ENCODE measurements at places on chromosomes 13 and 19. TPM values are rescaled to one million over a fixed set of nuclear protein-coding genes. Genes with fewer than 3 reads are reported as not detected.

CEP89 gene
- 17.5 TPM for total RNA-seq

BRME1 gene
- 0.99 TPM for total RNA-seq

CPAMD8 gene
- total RNA-seq, result 4.6 TPM

ONECUT3 gene
- total RNA-seq, result not detected

CAPS gene
- total RNA-seq, result 18.6 TPM

B3GNT3 gene
- total RNA-seq, result not detected

GRCh38 chr19:999379-999719, 870 bp upstream of the GRIN3B start:
- DNase-seq, result no peak

DNA sequence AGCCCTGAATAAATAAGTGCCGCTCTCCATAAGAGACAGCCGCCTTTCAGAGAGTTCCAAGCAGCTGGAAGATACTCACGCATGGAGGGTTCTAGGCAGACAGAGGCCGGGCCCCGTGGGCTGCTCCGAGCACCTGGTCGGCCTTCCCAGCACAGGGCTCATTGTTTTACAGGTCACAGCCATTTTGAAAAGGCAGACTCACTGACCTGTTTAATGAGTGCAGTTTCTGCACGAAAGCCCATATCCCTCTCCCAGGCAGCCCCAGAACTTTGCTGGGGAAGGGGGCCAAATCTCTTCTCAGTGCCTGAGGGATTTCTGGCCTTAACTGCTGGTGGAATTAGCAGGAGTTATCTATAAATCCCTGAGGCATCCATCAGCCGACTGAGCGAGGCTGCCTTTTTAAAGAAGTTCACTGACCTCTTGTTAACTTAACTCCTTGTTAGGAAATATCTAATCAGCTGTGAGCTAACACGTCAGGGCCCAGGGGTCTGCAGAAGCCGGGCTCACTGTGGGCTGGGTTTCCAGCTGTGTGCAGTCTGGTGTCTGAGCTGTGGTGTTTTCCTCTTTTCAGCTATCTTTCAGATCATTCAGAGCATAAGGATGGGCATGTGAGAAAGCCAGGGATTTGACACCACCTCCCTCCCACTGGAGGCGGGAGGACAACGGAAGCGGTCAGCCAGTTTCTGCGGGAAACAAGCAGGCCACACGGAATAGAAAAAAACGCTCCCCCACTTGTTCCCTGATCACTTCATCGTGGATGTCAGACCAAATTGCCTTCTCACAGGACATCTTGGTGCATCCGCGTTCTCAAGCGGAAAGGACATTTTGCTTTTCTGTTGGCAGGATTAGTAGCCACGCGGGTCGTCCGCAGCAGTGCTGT, 23.3 kb downstream of the SERP2 start:
- DNase-seq, result peak; percentile 61

GRCh38 chr13:40095695-40096356, 440.4 kb downstream of the COG6 start:
- DNase-seq, result no peak

DNA sequence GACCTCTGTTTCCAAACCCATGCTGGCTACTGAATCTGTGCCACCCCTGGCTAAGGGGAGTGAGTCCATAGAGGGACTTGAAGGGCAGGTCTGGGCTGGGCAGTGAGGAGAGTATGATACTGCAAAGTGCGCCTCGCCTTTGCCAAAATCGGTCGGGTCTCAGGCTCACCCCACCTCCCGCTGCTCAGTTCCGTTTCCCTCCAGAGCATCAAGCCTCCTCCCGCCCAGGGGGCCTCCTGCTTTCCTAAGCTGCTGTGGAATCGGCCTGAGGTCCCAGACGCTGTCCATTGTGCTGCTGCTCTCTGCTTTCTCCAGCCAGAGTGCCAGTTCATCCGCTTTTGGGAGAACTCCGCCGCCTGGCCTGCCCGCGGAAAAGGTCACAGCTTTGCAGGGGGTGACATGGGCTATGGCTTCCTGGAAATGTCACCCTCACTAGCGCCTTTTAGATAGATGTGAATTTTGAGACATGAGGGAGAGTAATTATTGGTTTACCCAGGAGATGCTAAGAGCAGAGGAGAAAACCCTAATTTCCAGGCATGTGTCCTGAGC, 1418.4 kb downstream of the UQCRFS1 start:
- DNase-seq, result no peak

DNA sequence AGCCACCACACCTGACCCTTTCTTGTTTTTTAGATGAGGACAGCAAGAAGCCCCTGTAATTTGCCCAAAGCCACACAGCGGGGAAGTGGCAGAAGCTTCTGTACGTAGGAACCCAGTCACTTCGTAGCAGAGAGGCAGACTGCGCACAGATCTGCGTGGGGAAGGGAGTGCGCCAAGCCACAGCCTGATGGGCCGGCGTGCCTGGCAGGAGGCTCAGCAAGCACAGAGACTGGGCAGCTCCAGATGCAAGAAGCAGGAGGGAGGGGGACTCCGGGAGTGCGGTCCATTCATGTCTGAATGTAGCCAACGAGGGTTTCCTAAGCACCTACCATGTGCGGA, 347 bp upstream of the TJP3 start:
- no peak for DNase-seq

DNA sequence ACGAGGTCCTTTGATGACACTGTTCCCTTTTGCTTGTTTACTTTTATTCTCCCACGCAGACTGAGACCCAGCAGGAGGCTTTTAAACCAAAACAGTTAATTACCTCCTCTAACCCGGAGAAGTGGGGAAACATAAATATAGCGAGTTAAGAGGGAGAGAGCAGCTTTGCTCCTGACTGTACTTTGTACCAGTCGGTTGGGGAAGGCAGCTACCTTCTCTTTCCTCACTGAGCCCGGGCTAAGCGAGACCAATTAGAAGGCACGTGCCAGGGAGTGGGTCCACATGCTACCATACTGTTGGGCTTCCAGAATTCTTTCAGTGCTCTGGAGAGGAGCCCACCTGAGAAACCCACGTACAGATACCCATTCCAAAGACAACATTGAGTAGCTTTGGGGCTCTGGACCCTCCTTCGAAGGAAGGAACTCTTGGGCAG, 124.2 kb downstream of the ZIC5 start:
- DNase-seq, result no peak

GRCh38 chr19:40907968-40908735, 26.1 kb upstream of the CYP2A7 start:
- no peak for DNase-seq

DNA sequence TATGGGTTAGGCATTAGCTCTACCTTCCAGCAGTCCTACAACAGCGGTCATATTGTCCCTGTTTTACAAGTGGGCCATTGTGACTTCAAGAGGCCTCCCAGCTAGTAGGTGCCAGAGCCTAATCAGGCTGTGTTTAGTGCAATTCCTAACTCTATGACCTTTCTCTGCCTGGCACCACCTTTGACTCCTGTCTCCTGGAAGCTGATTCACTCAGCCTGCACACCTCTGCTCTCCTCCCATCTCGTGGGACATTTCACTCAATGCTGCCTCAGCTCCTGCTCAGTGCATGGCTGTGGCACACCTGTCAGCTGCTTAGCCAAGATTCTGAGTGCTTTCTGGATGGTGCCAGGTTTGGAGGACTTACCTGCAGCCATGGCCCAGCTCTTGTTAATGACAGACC, 9.5 kb upstream of the GJB6 start:
- DNase-seq, result no peak

DNA sequence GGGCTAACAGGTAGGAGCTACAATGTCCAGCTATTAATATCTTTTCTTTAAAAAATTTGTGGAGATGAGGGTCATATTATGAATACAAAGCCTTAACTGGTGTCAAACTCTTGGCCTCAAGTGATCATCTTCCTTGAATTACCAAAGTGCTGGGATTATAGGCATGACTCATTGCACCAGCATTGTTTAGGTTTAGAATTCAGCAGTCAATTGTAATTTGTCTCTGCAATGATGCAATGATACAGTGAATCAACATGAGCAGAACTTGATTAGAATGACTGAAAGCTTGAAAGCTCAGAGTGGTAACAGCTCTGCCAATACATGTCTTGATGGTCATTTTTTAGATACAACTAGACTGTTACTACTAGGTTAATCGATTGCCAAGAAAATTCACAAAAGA, 752.8 kb upstream of the MIR17HG start:
- no peak for DNase-seq

DNA sequence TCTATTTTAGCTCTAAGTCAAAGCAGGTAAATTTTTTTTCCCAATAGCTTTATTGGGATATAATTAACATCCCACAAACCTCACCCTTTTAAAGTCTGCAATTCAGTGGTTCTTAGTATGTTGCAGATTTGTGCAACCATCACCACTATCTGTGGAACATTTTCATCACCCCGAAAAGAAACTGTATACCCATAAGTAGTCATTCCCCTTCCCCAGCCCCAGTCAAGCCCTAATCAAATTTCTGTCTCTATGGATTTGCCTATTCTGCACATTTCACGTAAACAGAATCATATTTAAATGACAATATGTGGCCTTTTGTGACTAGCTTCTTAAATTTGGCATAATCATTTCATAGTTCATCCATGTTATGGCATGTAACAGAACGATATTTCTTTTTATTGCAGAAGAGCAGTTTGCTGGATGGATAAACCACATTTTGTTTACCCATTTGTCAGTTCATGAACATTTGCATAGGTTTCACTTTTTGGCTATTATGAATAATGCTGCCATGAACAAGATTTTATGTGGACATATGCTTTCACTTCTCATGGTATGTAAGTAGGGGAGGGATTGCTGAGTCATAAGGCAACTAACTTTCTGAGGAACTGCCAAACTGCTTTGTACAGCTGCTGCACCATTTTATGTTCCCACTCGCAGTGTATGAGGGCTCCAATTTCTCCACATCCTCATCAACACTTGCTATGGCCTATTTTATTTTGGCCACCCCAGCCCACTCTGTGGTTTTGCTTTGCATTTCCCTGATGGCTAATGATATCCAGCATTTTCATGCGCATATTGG, 10.9 kb downstream of the SLC46A3 start:
- DNase-seq, result no peak

DNA sequence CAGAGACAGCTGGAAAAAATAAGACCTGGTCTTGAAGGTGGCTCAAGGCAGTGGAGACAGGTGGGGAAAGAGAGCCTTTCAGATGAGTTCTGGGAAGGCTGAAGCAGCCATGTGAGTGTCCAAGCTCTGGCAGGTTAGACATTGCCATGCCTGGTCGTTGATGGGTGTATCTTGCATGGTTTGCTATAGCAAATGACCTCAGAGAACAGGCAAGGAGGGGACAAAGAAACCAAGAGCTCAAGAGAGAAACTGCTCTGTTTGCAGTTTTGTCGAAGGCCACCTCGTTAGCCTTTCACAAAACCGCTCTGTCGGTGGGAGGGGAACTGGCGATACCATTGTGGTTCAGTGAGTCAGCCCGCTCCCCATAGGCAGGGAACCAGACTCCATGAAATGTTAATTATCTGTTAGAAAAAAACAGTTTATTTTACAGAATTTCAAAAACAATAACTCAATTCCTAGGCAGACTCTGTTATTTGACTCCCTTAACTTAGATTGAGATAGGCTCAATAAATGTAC, 82.8 kb upstream of the ARGLU1 start:
- DNase-seq, result no peak

DNA sequence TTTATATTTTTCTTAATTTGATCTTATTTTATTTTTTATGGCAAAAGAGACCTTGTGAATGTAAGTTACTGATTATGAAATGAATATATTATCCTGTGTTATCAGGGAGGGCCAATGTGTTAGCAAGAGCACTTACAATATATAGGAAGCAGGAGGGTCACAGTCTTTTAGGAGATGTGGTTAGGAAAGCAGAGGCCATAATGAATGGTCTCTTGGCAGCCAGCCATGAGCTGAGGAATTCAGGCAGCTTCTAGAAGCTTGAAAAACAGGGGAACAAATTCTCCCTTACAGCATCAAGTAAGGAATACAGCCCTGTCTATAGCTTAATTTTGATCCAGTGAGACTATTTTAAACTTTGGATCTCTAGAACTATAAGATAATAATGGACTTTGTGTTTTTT, 2374.6 kb downstream of the PCDH9 start:
- no peak for DNase-seq

- DNase-seq, result no peak
These were observed 813 bp upstream of the ZNF296 start for GRCh38 chr19:45076851-45077730.

DNA sequence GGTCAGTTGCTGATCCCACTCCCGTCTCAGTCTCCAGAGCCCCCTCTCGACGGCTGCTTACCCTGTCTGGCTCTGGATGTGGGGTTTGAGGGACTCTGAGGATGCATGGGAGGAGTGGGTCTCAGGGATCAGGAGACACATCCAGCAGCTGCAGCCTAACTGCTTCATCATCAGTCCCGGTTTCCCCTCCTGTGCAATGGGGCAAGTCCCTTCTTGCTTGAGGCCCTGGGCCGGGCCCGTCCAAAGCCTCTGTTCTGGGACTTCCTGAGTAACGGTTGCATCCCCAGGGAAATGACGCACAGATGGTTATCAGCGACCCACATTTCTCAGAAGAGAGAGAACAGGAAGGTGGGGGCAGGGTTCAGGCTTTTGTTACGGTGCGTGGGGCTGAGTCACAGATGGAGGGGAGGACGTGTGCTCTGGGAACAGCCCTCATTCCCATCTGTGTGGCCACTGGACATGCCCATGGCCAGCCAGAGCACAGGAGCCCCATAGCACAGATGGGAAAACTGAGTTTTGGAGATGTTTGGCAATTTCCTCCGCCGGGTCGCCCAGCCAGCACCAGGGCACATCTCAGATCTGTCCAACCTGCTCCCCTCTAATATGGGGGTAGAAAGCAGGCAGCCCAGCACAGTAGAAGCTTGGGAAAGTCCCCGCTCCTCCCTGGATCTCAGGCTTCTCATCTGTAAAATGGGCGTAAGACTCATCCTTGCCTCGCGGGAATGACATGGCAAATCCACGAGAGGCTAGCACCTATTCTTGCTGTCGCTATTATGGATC, 19.3 kb downstream of the GNA15 start:
- peak; percentile 77 for DNase-seq

- no peak for DNase-seq
These were observed 3.2 kb upstream of the TMEM190 start for GRCh38 chr19:55373306-55373992.

- DNase-seq, result no peak
These were observed 100.3 kb upstream of the WASF3 start for GRCh38 chr13:26457212-26457611.

DNA sequence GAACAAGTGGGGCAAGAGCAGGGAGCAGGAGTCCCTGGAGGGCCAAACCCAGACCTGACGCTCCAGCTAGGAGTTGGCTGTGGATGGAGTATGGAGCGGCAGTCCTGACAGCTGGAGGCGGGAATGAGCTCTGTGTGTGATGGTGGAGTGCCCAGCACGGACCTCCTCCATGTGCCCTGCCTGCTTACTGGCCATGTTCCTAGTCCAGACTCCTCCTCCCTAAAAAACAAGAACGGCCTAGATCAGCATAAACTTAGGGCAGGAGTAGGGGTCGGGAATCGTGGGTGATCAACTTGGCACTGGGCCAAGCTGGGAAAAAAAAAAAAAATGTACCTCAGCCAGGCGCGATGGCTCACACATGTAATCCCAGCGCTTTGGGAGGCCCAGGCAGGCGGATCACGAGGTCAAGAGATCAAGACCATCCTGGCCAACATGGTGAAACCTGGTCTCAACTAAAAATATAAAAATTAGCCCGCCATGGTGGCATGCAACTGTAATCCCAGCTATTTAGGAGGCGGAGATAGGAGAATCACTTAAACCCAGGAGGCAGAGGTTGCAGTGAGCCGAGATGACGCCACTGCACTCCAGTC, 29.5 kb downstream of the LTBP4 start:
- no peak for DNase-seq

GRCh38 chr13:114132419-114133121, at the start of gene RASA3:
TSS of gene RASA3 (minus strand) at chr13:114132623. CDS start at chr13:114132489, 134 bp downstream.
- DNase-seq, result peak; percentile 88

GRCh38 chr19:43476606-43477005, 11.2 kb upstream of the LYPD3 start:
- no peak for DNase-seq

Measured in sigmoid colon (tissue), 7 donors.